ENCODE measurements at places on chromosomes 11 and 22.
A peak's percentile ranks its signal among the peaks of the same experiment; 100 is the strongest.

DNA sequence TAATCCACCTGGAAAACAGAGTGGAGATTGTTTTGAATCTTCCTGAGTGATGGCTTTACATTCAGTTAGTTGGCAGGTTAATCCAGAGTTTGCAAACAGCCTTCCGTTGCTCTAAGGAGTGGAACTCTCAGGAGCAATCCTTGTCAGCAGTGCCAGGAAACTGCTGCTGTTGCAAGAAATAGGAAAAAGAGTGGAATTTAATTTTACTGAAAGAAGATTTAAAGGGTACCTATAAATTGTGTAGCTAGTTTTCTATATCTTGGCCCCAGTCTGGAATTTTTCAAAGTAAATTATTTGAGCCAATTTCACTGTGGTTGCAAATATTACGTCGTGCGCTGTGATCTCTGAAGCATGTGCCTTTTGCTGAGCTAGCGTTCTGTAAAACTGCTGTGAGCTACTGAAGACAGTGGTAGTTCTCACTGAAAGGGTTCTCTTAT is 55.5 kb upstream of the SLC5A12 start:
- no peak for DNase-seq

GRCh38 chr11:55572548-55572947 is 620 bp downstream of the OR4C16 start:
- DNase-seq = no peak

DNA sequence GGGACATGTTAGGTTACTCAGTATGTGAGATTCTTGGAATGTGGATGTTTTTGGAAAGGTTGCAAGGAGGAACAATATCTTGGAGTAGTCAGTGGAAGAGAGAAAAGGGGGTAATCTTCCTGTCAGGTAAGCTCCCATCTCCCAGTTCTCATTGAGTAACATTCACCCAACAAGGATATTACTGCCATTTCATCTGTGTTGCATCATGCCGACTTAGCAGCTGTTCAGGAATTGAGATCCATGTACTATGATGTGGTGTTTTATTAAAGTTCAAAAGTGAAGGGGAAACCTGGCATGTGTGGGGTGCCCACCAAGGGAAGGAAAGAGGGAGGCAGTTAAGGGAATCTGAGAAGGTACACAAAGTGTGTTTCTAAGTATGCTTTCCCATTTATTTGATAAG is 58.4 kb upstream of the RASSF10 start:
- DNase-seq = no peak

- no peak for DNase-seq
Measured at GRCh38 chr11:32402836-32403235, 32.5 kb downstream of the WT1 start.

- no peak for DNase-seq
Measured at GRCh38 chr22:46828323-46828900, 66.0 kb downstream of the TBC1D22A start.

DNA sequence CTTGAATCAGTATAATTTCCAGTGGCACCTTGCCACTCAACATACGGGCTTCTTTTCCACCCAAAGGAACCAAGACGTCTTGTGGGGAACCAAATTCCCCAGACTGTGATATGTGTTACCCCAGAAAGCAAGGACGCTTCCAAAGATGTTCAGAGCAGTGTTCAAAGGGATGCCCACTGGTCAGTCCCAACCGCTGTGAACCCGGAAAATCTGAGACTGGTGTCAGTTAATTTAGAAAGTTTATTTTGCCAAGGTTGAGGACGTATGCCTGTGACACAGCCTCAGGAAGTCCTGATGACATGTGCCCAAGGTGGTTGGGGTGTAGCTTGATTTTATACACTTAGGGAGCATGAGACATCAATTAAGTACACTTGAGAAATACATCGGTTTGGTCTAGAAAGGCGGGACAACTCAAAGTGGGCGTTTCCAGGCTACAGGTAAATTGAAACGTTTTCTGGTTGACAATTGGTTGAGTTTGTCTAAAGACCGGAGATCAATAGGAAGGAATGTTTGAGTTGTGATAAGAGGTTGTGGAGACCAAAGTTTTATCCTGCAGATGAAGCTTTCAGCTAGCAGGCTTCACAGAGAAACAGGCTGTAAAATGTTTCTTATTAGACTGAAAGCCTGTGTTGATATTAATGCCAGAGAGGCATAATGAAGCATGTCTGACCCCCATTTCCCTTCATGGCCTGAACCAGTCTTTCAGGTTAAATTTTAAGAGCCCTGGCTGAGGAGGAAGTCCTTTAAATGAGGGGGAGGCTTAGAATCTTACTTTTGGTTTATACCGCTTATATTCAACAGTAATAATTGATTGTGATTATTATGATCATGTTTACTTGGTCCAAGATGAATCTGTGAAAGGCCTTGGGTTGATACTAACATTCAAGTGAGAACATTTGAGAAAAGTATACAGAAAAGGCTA is 6.8 kb downstream of the APOL3 start:
- DNase-seq = no peak

DNA sequence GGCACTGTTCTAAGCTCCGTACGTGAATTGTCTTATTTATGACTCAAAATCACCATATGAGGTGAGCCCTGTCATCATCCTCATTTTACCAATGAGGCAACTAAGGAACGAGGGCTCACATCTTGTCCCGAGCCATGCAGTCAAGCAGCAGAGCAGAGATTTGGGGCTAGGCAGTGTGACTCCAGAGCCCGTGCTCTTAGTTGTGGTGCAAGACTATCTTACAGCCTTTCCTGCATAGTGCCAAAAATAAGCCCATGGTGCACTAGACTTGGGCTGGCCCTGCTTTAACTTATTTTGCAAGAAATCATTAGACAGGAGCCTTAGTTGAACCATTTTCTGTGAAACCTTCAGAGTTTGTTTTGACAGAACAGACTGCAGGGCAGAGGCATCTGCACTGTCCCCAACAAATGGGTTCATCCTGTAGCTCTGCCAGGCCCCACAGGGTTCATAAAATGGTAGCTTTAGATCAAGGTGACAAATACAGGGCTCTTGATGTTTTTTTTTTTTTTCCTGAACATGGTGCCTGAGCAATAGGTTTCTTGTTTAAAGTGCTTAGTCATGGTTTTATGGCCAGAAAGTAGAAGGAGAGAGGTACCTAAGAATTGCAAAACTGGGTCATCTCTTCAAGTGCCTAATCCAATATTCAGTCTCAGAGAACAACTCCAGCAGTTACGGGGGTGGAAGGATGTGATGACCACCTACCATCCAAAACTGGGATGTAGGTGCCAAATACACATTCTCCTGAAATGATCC is 56.6 kb downstream of the BMAL1 start:
- peak; percentile 56 for DNase-seq

DNA sequence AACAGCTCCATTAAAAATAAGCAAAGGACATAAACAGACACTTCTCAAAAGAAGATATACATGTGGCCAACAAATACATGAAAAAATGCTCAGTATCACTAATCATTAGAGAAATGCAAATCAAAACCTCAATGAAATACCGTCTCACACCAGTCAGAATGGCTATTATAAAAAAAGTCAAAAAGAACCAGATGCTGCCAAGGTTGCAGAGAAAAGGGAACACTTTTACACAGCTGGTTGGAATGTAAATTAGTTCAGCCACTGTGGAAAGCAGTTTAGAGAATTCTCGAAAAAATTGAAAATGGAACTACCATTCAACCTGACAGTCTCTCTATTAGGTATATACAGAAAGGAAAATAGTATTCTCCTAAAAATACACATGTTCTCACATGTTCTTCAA is 102.4 kb upstream of the FIBIN start:
- DNase-seq = no peak

GRCh38 chr22:43384863-43385262 is 27.0 kb upstream of the MPPED1 start:
- no peak for DNase-seq

DNA sequence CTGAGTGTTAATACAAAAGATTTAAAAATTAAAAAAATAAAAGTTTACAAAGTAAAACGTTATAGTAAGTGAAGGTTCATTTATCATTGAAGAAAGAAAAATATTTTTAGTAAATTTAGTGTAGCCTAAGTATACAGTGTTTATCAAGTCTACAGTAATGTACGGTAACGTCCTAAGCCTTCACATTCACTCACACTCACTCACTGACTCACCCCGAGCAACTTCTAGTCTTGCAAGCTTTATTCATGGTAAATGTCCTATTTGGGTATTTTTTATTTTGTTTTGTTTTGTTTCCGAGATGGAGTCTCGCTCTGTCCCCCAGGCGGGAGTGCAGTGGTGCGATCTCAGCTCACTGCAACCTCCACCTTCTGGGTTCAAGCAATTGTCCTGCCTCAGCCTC is 8.8 kb downstream of the CASTOR1 start:
- no peak for DNase-seq

GRCh38 chr11:71442880-71443279 is 5.3 kb downstream of the DHCR7 start:
- no peak for DNase-seq

DNA sequence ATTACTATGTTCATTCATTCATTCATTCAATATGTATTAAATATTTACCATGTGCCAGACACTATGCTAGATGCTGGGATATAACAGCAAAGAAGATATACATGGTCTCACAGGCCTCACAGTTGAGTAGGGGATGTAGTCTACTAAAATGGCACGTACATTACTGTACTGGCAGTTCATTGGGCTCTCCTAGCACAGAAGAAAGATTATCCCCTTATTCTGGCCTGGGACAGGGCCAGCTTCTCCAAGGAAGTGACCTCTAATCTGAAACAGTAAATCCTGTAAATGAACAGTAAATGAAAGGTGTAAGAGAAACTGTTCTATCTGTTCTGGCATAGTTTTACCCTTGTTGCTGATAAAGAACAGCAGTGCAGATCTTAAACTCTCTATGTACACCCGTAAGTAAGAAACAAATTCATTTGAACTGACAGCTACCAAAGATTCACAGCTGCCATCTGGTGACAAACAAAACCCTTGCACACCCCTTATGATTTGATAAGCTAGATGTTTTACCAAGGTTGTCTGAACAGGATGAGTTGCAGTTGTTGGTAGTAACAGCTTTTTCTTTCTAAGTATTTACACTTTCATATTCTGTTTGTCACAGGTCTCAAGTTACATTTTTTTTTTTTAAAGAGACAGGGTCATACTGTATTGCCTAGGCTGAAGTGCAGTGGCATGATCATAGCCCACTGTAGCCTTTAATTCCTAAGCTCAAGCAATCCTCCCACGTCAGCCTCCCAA is 263.1 kb downstream of the TMEM135 start:
- no peak for DNase-seq

- no peak for DNase-seq
Measured at GRCh38 chr11:7484131-7484530, 1.2 kb upstream of the OLFML1 start.

DNA sequence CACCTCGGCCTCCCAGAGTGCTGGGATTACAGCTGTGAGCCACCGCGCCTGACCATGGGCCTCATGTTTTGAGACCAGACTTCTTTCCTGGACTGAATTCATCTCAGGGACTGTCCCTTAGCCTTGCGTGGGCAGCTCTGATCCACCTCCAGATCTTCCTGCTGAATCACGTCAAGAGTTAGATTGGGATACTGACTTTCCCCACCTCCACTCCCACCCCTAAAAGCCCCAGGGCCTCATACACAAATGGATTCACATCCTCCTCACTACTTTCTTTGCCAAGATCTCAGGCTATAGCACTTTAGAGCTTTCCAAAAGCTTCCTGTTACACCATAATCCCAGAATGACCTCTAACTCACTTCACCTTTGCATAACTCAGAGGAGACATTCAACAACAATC is 12.1 kb downstream of the CCDC87 start:
- peak; percentile 81 for DNase-seq

DNA sequence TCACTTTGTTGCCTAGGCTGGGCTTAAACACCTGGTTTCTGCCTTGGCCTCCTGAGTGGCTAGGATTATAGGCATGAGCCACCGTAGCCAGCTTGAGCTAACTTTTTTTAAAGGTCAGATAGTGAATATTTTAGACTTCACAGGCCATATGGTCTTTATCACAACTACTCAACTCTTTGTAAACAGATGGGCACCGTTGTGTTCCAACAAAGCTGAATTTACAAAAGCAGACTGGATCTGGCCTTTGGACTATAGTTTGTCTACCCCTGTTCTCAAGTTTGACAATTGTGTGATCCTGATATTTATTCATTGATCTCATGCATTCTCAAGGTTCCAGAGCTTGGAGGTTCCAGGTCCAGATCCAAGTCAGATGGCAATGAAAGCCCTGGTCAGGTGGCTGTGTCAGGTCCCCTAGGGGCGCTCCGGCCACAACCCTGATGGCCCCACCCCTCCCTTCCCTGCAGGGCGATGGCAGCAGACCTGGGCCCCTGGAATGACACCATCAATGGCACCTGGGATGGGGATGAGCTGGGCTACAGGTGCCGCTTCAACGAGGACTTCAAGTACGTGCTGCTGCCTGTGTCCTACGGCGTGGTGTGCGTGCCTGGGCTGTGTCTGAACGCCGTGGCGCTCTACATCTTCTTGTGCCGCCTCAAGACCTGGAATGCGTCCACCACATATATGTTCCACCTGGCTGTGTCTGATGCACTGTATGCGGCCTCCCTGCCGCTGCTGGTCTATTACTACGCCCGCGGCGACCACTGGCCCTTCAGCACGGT is 15.8 kb downstream of the P2RY2 start:
- DNase-seq = no peak

- peak; percentile 73 for DNase-seq
Measured at GRCh38 chr11:64675450-64676260, 47.3 kb downstream of the NRXN2 start.

- DNase-seq = no peak
Measured at GRCh38 chr11:69320326-69320725, 26.4 kb downstream of the MYEOV start.

DNA sequence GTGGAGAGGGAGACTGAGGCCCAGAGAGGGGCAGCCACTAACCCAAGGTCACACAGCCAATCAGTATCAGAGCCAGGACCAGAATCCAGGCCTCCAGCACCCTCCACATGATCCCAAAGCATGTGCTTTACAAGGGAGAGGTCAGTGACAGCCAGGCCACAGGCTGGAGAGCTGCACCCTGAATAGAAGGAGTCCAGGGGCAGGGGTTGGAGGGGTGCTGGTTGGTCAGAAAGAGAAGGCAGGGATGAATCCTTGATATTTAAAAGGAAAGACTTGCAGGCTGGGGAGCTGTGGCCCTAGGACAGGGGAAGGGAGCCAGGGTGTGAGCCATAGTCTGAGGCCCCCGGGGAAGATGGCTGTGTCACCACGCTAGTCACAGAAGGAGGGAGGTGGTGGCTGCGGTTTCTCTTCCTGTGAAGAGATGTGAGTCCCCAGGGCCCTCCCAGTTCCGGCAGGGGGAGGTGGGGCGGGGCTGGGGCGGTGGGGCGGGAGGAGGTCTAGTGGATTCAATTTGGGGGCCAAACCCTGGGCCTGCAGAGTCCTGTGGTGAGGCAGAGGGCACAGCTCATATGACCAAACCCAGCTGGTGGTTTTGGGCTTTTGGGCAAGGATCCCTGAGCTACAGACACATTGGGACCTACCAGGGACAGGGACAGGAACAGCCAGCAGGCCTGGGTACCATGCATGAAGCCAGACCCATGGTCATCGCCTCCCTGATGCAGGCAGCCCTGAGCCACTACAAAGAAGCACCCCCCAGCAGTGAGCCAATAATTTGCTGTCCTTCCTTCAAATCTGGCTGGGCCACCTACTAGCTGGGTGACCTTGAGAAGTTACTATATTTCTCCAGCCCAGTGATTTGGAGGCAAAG is 14.0 kb downstream of the RAC2 start:
- DNase-seq = peak; percentile 82

- no peak for DNase-seq
Measured at GRCh38 chr11:64044730-64045393, 9.1 kb downstream of the FLRT1 start.

- DNase-seq = no peak
Measured at GRCh38 chr11:11171854-11172253, 181.2 kb downstream of the CSNK2A3 start.
